ENCODE measurements at places on chromosomes 6 and 20. TPM values are rescaled to one million over a fixed set of nuclear protein-coding genes. Genes with fewer than 3 reads are reported as not detected.

DNA sequence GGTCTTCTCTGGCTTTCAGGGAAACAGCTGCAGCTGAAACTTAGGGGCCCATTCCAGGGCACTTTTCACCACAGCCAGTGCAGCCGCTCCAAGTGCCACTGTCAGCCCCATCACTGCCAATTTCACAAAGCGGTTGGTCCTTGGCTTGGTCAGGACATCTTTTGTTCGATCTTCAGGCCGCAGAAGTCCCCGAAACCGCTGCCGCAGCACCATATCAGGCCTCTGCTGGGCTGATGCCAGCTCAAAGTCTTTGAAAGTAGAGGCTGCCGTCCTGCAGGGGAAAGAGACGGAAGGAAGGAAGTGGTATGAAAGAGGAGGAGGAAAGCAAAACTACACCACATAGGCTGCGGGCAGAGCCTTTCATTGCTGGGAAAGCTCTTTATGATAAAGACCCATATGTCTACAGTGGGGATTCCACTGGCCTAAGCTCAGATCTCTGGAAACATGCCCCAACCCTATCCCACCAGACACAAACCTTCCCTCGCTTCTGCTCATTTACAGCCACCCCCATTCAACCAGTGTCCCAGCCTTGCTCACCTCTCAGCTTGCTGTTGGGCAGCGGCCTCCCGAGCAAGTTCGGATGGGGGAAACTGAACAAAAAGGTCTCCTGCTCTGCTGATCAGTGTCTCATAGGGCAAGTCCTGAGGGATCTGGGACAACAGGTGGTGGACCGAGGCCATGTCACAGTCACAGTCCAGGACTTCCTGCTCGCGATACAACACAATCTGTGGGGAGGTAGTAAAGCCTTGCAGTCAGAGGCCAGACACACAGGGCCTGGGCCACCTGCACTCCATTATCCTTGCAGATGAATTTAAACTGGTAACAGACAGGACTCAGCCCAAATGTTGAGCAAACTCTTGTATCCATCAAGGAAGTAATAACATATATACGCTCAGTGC lies 23.5 kb downstream of the TBC1D20 start:
- peak overlapping the region; percentile 21 for H3K27ac ChIP-seq
- H3K4me1 ChIP-seq = no peaks in the 10 kb centered on the region
- no peaks in the 10 kb centered on the region for H3K27me3 ChIP-seq
- peak overlapping the region; percentile 9 for H3K4me3 ChIP-seq
- no peak for DNase-seq

GRCh38 chr6:45423824-45424450 lies 46.2 kb upstream of the SUPT3H start:
- peak; percentile 92 for DNase-seq
- peaks cover 61% of the 10 kb centered on the region for H3K27me3 ChIP-seq
- no peaks in the 10 kb centered on the region for H3K36me3 ChIP-seq
- H3K4me1 ChIP-seq = peaks cover 9% of the 10 kb centered on the region
- peak overlapping the region; percentile 84 for H3K27ac ChIP-seq

Gene SPATS1
- 0.45 TPM for total RNA-seq

Gene FLOT1
- total RNA-seq = 206 TPM

Gene SLC22A16
- total RNA-seq = 0.52 TPM

- H3K36me3 ChIP-seq = no peaks in the 10 kb centered on the region
- no peak overlapping the region for H3K4me3 ChIP-seq
- no peak for DNase-seq
- no peaks in the 10 kb centered on the region for H3K4me1 ChIP-seq
These were observed 87.0 kb upstream of the LRFN2 start for GRCh38 chr6:40674170-40674569.

DNA sequence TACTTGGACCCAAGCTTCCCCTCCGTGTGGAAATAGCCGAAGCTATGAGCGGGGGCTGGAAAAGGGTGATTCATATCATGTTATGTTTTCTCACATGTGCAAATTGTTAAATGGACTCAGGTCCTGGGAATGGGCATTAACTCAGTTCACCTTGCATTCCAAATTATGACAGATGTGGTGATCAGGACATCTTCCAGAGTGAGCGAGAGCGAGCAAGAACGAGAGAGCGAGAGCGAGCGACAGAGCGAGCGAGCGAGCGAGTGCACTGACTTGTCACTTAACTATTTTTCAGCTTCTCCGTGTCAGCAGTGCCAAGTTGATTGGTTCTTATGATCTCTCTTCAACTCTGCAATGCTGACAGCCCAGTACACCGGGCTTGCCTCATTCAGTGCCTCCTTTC lies 437.4 kb upstream of the NRSN1 start:
- H3K36me3 ChIP-seq = no peaks in the 10 kb centered on the region
- no peaks in the 10 kb centered on the region for H3K27me3 ChIP-seq
- no peak overlapping the region for H3K27ac ChIP-seq
- H3K4me1 ChIP-seq = no peaks in the 10 kb centered on the region
- no peak for DNase-seq

Gene RRAGD
- total RNA-seq = 47.6 TPM

GRCh38 chr6:106152952-106153351 lies 66.8 kb downstream of the PRDM1 start:
- H3K36me3 ChIP-seq = no peaks in the 10 kb centered on the region
- DNase-seq = no peak
- H3K27ac ChIP-seq = no peak overlapping the region
- no peaks in the 10 kb centered on the region for H3K4me1 ChIP-seq
- H3K4me3 ChIP-seq = no peak overlapping the region

- H3K4me3 ChIP-seq = no peak overlapping the region
- no peak for DNase-seq
- no peaks in the 10 kb centered on the region for H3K36me3 ChIP-seq
- H3K27ac ChIP-seq = no peak overlapping the region
These were observed 90.7 kb downstream of the ANKRD60 start for GRCh38 chr20:58137651-58138265.

DNA sequence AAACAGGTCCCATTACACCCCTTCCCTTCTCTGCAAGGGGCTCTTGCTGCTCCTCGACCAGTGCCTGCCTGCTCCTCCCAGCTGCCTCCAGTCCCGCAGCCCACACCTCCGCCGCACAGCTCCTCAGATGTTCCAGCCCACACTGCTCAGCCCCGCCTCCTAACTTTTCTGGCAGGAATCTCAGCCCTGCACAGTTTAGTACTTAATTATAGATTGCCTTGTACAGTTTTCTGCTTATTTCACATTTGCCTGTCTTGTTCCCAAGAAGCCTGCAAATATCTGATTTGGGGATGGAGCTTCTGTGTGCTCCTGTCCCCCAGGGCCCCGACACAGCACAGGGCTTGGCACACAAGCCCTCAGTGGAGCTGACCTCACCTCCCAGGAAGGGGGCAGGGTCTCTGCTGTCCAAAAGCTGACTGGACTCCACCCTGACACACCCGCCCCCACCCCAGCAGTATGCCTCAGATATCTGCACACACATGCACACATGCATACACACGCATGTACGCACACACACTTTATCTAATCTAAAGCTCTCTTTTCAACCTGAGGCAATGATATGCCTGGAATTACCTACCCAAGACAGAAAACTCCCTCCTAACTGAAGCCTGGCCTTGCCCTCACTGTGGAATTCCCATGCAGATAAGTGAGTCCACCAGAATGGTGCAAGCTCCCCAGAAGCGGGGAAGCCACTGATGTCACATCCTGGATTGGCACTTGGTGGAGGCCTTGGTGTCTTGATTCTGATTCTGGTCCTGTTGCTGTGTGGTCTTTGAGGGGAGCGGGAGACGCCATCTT lies 1.2 kb upstream of the PNPLA1 start:
- H3K4me3 ChIP-seq = no peak overlapping the region
- H3K4me1 ChIP-seq = no peaks in the 10 kb centered on the region
- H3K27ac ChIP-seq = no peak overlapping the region
- peaks cover 39% of the 10 kb centered on the region for H3K27me3 ChIP-seq
- peak; percentile 65 for DNase-seq

Gene VWA7
- total RNA-seq = 4.6 TPM

Gene GRM1
- not detected for total RNA-seq

GRCh38 chr6:116229287-116229913 lies 24.5 kb downstream of the TSPYL4 start:
- H3K4me1 ChIP-seq = no peaks in the 10 kb centered on the region
- H3K4me3 ChIP-seq = no peak overlapping the region
- H3K27ac ChIP-seq = no peak overlapping the region
- no peaks in the 10 kb centered on the region for H3K27me3 ChIP-seq

Gene HLA-DMB
- 91.0 TPM for total RNA-seq

DNA sequence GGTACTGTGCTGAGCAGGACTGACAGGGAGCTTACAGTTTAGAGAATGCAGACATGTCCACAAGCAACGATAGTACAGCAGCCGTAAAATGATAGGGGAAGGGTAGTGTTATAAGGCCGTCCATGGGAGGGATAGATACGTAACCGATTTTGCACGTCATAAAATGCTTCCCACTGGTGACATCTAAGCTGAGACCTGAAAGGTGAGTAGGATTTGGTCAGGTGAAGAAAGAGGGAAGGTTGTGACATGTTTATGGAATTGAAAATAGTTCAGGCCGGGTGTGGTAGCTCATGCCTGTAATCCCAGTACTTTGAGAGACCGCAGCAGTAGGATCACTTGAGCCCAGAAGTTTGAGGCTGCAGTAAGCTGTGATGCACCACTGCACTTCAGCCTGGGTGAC lies 25.6 kb downstream of the SNX9 start:
- no peak overlapping the region for H3K4me3 ChIP-seq
- no peak overlapping the region for H3K27ac ChIP-seq
- no peaks in the 10 kb centered on the region for H3K27me3 ChIP-seq
- peaks cover 19% of the 10 kb centered on the region for H3K4me1 ChIP-seq
- no peaks in the 10 kb centered on the region for H3K36me3 ChIP-seq

DNA sequence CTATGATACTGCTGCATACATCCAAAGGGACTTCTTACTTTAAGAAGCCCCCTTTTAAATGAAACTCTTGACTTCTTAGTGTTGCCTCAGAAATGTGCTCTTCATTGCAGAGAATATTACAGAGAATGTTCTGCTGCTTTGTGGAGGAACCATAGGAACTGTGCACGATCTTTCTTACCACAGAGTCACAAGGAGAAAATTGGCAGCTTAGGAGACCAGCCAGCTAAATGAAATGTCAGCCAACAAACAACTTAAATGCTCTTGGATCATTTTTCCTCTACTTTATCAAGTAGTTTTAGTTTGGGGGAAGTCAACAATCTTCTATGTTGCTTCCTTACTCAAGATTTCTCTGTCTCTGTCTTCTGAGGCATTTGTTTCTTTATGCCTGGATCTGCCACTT lies 125.9 kb upstream of the MLIP start:
- no peak overlapping the region for H3K27ac ChIP-seq
- peak; percentile 7 for DNase-seq
- no peaks in the 10 kb centered on the region for H3K27me3 ChIP-seq
- H3K4me1 ChIP-seq = no peaks in the 10 kb centered on the region
- H3K4me3 ChIP-seq = no peak overlapping the region

DNA sequence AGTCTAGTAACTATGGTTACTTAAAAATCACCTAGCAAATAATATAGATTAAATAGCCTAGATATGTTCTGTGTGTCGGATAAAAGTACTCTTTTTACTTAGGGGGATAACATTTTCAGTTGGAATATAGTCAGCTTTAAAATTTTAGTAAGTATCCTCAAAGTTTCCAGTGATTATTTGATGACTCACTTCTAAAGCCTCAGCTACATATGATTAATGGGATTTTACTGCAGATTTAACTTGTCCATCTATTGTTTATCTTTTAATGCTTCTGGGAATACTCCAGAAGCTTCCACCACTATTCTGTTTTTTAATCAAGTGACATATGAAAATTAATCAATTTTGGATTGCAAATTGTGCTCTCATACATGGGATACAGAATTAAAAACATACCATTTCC lies 8.7 kb upstream of the TENT5A start:
- H3K36me3 ChIP-seq = no peaks in the 10 kb centered on the region
- no peak for DNase-seq
- H3K4me1 ChIP-seq = peaks cover 18% of the 10 kb centered on the region
- no peak overlapping the region for H3K4me3 ChIP-seq

Gene ANGPT4
- total RNA-seq = 0.16 TPM

DNA sequence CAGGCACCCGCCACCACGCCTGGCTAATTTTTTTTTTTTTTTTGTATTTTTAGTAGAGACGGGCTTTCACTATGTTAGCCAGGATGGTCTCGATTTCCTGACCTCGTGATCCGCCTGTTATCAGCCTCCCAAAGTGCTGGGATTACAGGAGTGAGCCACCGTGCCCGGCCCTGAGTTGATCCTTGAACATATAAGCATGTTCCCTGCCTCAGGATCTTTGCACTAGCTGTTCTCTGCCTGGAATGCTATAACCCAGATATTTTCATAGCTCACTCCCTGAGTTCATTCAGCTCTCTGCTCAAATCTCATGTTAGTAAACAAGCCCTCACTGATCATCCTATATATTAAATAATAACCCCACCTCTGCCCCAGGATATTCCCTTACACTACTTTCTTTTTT lies 9.0 kb upstream of the DLK2 start:
- no peak overlapping the region for H3K4me3 ChIP-seq
- no peaks in the 10 kb centered on the region for H3K4me1 ChIP-seq
- peaks cover 50% of the 10 kb centered on the region for H3K27me3 ChIP-seq
- H3K27ac ChIP-seq = no peak overlapping the region
- no peaks in the 10 kb centered on the region for H3K36me3 ChIP-seq

Gene SLC32A1
- not detected for total RNA-seq

- no peak for DNase-seq
- no peaks in the 10 kb centered on the region for H3K36me3 ChIP-seq
- no peak overlapping the region for H3K27ac ChIP-seq
- H3K27me3 ChIP-seq = no peaks in the 10 kb centered on the region
- peaks cover 8% of the 10 kb centered on the region for H3K4me1 ChIP-seq
- no peak overlapping the region for H3K4me3 ChIP-seq
These were observed 22.2 kb downstream of the TNXB start for GRCh38 chr6:32086661-32087573.

Gene OTOR
- not detected for total RNA-seq

GRCh38 chr6:125008261-125008703 lies 46.0 kb downstream of the RNF217 start:
- H3K27me3 ChIP-seq = no peaks in the 10 kb centered on the region
- no peaks in the 10 kb centered on the region for H3K36me3 ChIP-seq
- H3K4me1 ChIP-seq = no peaks in the 10 kb centered on the region
- DNase-seq = no peak
- no peak overlapping the region for H3K27ac ChIP-seq

- DNase-seq = no peak
- H3K36me3 ChIP-seq = no peaks in the 10 kb centered on the region
- no peak overlapping the region for H3K4me3 ChIP-seq
- H3K27me3 ChIP-seq = no peaks in the 10 kb centered on the region
- no peak overlapping the region for H3K27ac ChIP-seq
These were observed 78.1 kb downstream of the CFAP61 start for GRCh38 chr20:20130399-20130798.

Gene FAM184A
- total RNA-seq = 21.7 TPM

Gene PPP1R16B
- total RNA-seq = 5.4 TPM

DNA sequence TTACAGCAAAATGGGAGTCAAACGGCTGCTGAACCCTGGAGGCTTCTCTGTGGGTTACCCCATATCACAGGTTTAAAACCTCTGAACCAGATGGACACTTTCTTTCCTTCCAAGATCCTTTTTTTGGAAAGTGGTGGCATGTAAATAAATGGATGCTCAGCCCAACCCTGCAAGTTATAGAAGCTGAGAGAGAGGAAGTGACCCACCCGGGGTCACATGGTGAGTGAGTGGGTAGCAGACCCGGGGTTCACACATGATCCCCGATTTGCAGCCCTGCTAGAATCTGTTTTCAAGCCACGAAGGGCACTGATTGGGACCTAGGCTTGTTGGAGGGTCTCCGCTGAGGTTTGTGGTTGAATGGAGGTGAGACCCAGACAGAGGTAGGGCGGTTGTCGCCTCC lies 32.0 kb downstream of the SIRPA start:
- H3K27me3 ChIP-seq = no peaks in the 10 kb centered on the region
- no peak overlapping the region for H3K4me3 ChIP-seq
- H3K27ac ChIP-seq = no peak overlapping the region
- H3K4me1 ChIP-seq = no peaks in the 10 kb centered on the region
- peaks cover 93% of the 10 kb centered on the region for H3K36me3 ChIP-seq
- DNase-seq = no peak

Data from left lung (tissue), 14 donors.